ENCODE measurements at places on chromosomes 2 and 18. TPM values are rescaled to one million over a fixed set of nuclear protein-coding genes. Genes with fewer than 3 reads are reported as not detected.

GRCh38 chr2:9388950-9389911 is 34.1 kb downstream of the ITGB1BP1 start:
- no peaks in the 10 kb centered on the region for H3K4me1 ChIP-seq
- DNase-seq: no peak
- H3K4me3 ChIP-seq: no peak overlapping the region
- no peaks in the 10 kb centered on the region for H3K27me3 ChIP-seq

DNA sequence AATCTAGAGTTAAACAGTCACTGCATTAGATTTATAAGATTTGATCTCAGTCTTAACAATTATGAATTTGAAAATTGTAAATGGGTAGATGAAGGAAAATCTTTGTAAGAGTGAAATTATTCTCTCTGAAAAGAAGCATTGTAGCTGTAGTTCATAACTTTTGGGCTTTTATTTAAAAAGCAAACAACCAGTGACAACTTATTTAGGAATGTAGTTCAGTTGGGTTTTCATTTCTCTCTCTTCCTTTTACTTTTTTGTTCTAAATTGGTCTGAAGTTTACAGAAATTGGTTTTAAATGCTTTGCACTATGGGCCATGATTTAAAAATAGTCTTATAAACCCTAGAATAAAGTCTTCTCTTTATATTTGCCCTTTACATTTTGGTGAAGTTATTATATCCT is 296.6 kb downstream of the GULP1 start:
- H3K4me1 ChIP-seq: no peaks in the 10 kb centered on the region
- H3K27ac ChIP-seq: no peak overlapping the region
- H3K27me3 ChIP-seq: no peaks in the 10 kb centered on the region
- no peak for DNase-seq
- no peak overlapping the region for H3K4me3 ChIP-seq

- no peak overlapping the region for H3K4me3 ChIP-seq
- 0 out of 2 replicates have a peak, but pooled peaks cover 1% of the 10 kb centered on the region for H3K4me1 ChIP-seq
- H3K27me3 ChIP-seq: no peaks in the 10 kb centered on the region
- no peak for DNase-seq
Observed at GRCh38 chr2:175147186-175147585, 20.8 kb downstream of the ATF2 start.

DNA sequence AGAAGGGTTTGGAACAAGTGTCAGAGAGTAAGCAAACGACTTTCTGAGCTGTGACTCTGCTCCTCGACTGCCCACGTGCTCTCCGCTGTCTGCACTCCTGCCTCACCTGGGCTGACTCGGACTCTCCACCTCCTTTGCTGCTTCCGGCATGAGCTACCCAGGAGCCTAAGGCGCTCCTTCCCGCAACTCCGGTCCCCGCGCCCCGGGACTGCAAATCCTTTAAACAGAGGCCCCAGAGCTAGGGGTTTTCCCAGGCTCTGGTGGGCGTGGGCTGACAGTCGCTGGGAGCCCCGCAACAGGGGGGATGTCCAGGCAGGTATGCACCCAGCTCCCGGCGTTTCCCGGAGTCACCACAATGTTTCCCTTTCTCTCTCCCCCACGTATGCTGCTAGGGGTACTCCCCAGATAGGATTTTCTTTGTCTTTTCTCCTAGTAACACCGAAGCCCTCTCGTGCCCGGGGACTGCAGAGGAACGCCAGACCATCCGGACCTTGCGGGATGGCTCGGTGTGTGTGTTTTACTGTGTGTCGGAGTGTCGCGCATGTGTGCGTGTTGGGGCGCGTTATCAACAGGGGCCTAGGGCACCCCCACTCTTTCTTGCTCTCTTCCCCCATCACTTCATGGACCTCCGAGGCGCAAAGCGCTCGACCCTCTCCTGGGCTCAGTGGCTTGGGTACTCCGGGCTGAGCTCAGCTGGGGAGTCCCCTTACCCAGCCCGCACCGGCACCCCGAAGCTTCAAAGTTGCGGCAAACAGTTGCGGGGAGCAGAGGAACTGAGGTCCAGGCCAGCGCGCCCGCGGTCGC is 691 bp upstream of the THSD7B start:
- no peak overlapping the region for H3K4me3 ChIP-seq
- H3K27ac ChIP-seq: no peak overlapping the region
- H3K4me1 ChIP-seq: no peaks in the 10 kb centered on the region

- no peaks in the 10 kb centered on the region for H3K36me3 ChIP-seq
- DNase-seq: no peak
- H3K4me3 ChIP-seq: peak overlapping the region; percentile 14
- H3K4me1 ChIP-seq: peaks cover 39% of the 10 kb centered on the region
- H3K27me3 ChIP-seq: no peaks in the 10 kb centered on the region
Observed at GRCh38 chr2:36697424-36698066, 1.0 kb downstream of the VIT start.

ARHGAP28 gene
- total RNA-seq: 0.41 TPM

OTOS gene
- total RNA-seq: not detected
